ENCODE measurements at places on chromosomes 4 and X.

DNA sequence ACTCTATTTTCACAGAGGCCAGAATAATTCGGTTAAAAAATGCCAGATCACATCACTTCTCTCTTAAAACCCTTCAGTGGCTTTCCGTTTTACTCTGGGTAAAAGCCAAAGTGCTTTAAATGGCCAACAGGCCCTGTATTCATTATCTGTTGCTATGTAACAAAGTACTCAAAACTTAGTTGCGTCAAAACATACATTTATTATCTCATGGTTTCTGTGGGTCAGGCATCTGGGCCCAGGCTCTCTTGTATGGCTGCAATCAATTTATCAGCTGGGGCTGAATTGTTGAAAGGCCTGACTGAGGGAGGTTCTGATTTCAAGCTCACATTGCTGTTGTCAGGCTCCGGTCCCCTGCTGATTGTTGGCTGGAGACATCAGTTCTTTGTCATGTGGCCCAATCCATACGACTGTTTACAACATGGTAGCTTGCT is 72.7 kb upstream of the H2AZ1 start:
- no peak for DNase-seq

DNA sequence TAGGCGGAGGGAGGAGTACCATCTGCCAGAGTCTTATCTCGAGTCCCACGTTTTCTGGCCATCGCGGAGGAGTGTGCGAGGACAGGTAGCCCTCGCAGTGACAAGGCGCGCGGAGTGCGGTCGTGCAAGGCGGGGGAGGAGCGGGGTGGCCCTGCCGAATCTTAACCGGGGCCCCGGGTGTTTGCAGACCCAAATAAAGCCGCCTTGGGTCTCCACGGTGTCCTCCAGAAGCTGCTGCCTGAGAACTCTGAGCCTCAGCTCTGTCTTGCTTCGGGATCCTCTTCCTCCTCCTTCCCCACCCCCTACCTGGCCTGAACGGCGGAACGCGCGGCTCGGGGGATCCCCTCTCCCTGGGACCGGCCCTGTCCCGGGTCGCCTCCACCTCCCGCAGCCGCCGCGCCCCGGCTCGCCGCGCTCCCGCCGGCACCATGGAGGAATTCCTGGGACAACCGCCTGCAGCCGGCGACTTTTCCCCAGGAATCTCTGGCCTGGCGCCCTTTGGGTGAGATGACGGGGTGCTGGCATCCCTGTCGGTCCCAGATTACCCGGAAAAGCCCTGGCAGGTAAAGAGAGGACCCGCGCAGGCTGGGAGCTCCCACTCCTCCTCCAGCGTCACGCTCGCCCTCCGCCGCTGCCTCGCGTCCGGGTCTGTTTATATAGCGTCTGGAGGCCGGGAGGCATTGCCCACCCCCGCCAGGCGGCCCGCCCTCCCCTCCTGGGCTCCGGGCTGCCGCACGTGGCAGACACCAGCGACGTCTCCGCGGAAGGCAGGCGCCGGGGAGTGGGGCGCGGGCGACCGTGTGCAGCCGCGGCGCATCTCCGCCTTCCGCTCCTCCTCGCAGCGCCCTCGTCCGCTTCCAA is at the start of gene GALNTL6:
TSS of gene GALNTL6 (plus strand) at position 740 of the 861 bp plus-strand sequence.
- no peak for DNase-seq

GRCh38 chrX:136210243-136210642 is 41.0 kb downstream of the MAP7D3 start:
- DNase-seq, result no peak

DNA sequence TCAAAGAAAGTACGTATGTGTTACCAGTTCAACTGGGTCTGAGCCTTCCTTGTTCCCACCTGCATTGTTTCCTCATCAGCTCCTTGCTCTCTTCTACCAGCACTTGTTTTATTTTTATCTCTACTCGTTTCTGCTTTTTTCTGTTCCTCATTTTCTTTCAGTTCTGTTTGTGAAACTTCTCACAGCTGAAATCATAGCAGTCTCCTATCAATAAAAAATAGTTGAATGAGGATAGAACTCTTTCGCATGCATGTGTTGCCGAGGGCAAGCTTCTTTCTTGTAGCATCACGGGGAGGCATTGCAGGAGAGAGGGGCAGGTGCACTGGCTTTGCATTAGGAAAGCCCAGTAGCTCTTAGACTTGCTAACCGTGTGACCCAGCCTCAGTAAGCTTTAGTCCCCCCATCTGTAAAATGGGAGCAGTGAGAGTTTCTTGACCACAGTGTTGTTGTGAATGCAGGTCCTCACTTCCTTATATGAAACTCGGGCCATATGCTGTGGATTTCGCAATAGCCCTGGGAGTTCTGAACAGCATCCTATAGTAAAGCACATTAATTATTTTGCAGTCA is 24.7 kb downstream of the OFD1 start:
- no peak for DNase-seq

DNA sequence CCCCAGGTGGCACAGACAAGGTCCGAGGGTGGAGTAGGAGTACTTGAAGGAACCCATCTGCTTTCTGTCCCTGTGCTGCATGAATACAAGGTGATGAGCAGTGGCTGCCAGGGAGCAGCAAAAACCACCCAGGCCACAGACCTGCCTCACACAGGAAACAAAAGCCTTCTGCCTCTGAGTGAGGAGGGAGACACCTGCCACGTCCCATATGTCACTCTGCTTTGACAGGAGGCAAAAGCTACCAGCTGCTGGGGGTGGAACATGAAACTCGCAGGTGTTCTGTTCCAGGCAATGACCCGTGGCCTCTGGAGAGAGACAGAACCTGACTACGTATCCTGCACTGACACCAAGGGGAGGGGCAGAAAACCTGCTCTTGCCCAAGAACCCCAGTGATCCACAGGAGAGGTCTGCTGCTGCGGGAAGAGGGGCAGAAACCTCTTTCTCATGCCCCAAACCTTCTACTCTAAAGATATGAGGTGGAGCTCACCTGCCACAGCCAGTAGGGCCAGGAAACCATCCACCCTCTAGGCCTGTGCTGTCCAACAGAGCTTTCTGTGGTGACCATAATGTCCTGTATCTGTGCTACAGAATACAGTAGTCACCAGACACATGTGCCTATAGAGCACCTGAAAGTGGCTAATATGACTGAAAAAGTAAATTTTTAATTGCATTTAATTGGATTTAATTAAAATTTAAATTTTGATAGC is 172.9 kb downstream of the PRDM5 start:
- DNase-seq, result no peak

GRCh38 chr4:86306816-86307215 is 53.0 kb downstream of the MAPK10 start:
- DNase-seq, result no peak

GRCh38 chr4:146245850-146246249 is 31.5 kb downstream of the REELD1 start:
- DNase-seq, result no peak

DNA sequence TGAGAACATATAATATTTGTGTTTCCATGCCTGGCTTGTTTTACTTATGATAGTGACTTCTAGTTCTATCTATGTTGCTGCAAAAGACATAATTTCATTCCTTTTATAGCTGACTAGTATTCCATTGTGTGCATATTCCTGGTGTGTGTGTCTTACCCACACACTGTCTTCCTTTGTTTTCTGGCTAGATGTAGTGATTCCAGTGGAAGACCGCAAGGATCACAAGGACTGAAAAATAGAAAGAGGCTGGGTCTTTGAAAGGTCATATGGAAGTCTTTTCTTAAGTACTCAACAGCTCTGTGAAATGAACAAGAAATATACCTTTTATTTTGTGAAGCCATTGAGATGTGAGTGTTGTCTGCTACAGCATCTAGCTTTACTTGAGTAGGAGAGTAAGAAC is 29.4 kb upstream of the TAB3 start:
- DNase-seq, result no peak

GRCh38 chr4:16136827-16137226 is 53.0 kb upstream of the PROM1 start:
- DNase-seq, result no peak

- DNase-seq, result no peak
Measured at GRCh38 chrX:93874554-93874953, 200.5 kb downstream of the FAM133A start.

GRCh38 chr4:176467001-176467400 is 147.2 kb downstream of the SPCS3 start:
- no peak for DNase-seq

- DNase-seq, result no peak
Measured at GRCh38 chr4:150126864-150127203, 48.6 kb downstream of the DCLK2 start.

GRCh38 chrX:9746148-9746888 is 19.3 kb downstream of the GPR143 start:
- no peak for DNase-seq

DNA sequence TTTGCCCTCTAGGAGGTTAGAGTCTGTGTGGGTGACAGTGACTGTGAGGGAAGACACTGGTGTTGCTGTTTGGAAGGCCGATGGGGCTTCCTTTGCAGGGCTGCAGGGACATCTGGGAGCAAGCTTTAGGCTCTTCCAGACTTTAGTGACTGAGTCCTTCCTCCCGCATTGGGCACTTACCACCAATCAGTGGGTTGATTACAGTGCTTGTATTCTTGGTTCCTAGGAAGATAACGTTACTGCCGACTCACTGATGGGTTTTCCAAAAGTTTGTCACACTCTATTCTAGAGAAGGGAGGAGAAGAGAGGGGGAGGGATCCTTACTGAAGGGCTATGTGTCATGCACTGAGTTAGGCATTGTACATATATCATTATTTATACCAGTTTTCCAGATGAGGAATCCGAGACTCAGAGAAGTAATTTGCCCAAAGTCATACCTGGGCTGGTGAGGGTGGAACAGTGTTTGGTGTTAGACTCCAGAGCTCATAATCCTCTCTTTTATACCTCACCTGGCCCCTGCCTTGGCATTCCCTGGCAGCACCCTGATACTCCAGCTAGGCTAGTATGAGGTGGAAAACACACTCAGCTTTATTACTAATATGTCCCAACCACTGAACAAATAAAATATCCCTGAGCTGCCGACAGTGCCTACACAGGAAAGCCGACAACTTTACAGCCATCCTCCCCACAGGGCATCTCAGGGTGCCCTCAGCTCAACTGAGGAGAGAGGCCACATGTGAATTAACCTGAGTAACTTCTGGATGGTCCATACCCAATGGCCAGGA is 3.8 kb downstream of the CHST7 start:
- DNase-seq, result no peak

DNA sequence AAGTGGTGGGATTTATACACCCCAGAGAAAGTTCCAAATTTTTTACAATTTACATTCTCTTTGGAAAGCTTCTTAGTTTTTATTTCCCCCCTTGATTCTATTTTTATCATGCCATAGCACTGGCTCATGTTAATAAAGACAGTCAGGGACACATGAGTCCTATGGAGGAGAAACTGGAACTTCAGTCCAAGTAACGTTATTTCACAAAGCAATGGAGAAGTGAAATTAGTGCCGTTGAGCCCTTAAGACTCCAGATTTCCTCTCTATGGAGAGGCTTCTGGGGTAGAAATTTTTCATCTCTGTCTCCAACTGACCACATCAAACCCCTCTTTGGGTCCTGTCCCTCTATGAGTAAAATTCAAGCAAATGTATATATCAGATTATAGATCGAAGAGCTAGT is 12.8 kb upstream of the TASL start:
- no peak for DNase-seq

GRCh38 chrX:150080497-150080896 is 142.2 kb upstream of the EOLA2 start:
- DNase-seq, result no peak

DNA sequence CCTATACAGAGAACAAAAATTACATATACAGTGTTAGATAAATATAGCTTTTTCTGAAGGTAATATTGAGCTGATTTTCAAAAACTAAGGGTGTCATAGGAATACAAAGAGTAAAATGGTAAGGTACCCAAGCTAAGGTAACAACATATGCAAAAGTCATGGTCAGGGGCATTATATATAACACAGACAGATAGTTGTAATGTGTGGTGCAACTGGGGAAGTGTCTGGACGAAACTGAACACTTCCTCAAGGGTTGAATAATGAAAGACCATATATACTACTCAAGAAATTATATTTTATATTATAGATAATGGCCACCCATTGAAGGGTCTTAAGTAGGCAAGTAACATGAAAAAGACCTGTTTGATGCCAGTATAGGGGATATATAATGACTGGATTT is 262.1 kb upstream of the CXXC4 start:
- DNase-seq, result no peak
